ENCODE measurements at places on chromosomes 1 and 21. TPM values are rescaled to one million over a fixed set of nuclear protein-coding genes. Genes with fewer than 3 reads are reported as not detected.

The RNF186 gene
- total RNA-seq: not detected

The COP1 gene
- total RNA-seq: 25.6 TPM

The DIO1 gene
- not detected for total RNA-seq

DNA sequence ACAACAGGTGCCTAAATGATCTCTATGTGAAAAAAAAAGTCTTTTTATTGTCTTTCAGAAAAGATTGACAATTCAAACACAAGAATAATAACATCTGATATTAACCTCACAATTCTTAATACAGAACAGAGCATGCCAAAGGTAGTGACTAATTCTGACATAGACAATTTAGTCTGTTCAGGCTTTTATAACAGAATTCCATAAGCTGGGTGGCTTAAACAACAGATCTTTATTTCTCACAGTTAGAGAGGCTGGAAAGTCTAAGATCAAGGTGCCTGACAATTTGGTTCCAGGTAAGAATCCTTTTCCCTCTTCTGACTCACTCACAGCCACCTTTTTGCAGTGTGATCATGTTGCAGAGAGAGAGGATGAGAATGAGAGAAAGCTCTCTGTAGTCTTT, 27.0 kb downstream of the DPYD start:
- no peak for DNase-seq

GRCh38 chr1:53075206-53075605, 13.2 kb downstream of the PODN start:
- no peak for DNase-seq

GRCh38 chr1:211377539-211378450, 51.2 kb downstream of the TRAF5 start:
- no peak for DNase-seq

GRCh38 chr21:44706026-44706705, 5.2 kb downstream of the TSPEAR start:
- DNase-seq: no peak

GRCh38 chr1:197327776-197328364, 59.8 kb downstream of the CRB1 start:
- DNase-seq: no peak

GRCh38 chr1:19066874-19067181, 110.4 kb upstream of the IFFO2 start:
- DNase-seq: no peak

- DNase-seq: no peak
These were observed at the start of gene CNR2 for GRCh38 chr1:23913212-23913880. Gene CNR2, minus strand, starts transcription at chr1:23913362. Its CDS starts 37,745 bp downstream, at chr1:23875617.

- no peak for DNase-seq
These were observed 13.4 kb downstream of the EPB41 start for GRCh38 chr1:28927648-28928313.

The PUSL1 gene
- 26.4 TPM for total RNA-seq

- DNase-seq: no peak
These were observed 54.6 kb downstream of the ZBTB40 start for GRCh38 chr1:22506130-22506692.

The MSH4 gene
- 0.13 TPM for total RNA-seq

The RCAN3 gene
- total RNA-seq: 13.7 TPM

The NBL1 gene
- total RNA-seq: 181 TPM

GRCh38 chr1:11525516-11525915, 46.6 kb downstream of the DISP3 start:
- no peak for DNase-seq

The RWDD3 gene
- 13.3 TPM for total RNA-seq

GRCh38 chr1:223242382-223242955, 99.4 kb upstream of the TLR5 start:
- peak; percentile 27 for DNase-seq

The MIGA1 gene
- total RNA-seq: 21.7 TPM

GRCh38 chr1:84835169-84835568, 57.8 kb downstream of the LPAR3 start:
- DNase-seq: no peak

The LCE1B gene
- total RNA-seq: not detected

The PRAMEF2 gene
- total RNA-seq: not detected

DNA sequence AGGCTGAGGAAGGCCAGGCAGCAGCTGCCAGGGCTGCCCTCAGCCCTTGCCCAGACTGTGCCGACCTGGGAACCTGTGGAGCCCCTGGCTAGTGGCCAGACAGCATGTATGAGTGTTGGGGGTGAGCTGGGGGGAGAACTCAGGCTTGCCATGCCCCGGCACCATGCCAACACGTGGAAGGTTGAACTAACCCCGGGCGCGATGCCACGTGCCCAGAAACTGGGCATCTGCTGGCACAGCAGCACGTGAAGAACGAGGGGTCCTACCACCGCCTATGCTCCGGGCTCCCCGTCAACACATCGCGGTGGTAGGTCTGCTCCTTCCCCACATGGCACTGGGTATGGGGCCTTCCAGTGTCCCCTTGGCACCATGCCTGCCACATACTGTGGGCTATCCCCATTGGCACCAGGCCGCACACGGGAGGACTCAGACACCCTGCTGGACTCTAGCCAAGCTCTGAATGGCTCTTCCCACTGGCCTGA, 68.7 kb downstream of the CASZ1 start:
- DNase-seq: no peak

DNA sequence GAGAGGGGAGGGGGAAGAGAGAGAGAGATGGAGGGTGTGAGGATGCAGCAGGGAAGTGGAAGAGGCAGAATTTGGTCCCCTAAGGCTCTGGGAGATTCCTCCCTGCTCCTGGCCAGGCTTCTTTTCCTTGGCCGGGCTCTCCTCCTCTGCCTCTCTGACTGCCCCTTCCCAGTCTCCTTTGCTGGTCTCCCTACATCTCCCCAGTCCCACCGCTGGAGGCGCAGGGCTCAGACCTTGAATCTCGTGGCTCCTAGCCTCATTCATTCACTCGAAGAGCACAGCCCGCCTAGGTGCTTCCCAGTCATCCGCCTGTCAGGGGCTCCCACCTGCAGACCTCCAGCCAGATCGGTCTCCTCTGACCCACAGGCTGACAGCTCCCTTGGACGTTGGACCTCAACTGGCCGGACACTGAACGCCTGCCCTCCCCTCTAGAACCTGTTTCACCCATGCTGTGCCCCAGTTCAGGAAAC, 76.5 kb downstream of the VWA5B1 start:
- peak; percentile 22 for DNase-seq

The COL8A2 gene
- total RNA-seq: 6.4 TPM

DNA sequence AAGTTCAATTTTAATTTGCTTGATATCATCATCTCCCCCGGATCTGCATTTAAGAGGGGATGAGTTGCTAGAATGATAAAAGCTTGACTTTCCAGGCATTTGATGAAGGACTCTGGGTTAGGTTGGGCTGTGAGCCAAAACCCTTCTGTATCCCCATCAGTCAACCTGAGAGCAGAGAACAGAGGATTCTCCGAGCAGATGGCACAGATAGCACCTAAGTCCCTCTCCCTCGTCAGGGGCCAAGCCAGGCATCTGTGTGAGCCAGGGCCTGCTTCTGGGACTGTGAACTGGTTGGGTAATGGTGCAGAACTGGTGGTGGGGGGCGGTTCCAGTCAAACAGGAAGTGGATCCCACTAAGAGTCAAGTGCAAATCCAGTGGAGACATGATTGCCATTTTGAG, 205.8 kb downstream of the TNR start:
- no peak for DNase-seq

- peak; percentile 34 for DNase-seq
These were observed 19.0 kb upstream of the CASQ1 start for GRCh38 chr1:160171354-160171753.

DNA sequence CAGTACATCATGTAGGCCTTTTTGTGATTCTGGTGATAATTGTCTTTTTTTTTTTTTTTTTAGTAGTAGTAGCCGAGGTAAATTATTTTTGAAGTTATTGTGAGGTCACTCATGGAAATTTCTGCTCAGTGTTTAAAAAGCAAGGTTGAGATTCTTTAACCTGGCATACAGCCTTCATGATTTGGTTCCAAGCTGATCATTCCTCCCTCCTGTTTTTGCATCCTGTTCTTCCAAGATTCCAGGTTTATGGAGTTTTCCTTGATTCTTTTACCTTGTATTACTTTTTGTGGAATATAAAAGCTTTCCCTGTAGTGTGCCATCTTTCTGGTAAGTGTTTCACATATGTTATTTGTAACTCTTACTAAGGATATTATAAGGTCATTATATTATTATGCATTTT, 9.1 kb downstream of the ZFYVE9 start:
- no peak for DNase-seq

The ZSCAN20 gene
- 6.1 TPM for total RNA-seq

The KRTAP20-4 gene
- not detected for total RNA-seq

DNA sequence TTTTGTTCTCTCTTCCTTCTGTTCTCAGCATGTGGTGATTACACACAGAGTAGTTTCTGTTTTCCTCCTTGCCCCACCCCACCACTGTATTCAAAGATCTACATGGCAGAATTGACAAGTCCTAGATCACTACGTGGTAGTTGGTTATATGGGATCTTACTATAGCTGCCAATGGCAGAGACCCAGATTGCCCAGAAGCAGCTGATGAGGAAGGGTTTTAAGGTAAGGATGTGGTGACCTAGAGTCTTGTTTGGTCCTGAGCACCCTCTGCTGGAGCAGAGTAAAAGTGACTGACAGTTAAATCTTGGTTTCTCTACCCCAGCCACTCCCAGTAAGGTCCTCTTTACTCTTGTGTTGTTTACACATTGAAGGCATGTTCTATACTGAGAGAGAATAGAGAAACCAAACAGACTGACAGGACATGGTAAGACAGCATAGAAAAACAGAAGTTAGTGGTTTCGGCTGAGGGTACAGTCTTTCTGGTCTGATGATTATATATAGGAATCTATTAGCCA, 22.8 kb upstream of the STRIP1 start:
- peak; percentile 55 for DNase-seq

DNA sequence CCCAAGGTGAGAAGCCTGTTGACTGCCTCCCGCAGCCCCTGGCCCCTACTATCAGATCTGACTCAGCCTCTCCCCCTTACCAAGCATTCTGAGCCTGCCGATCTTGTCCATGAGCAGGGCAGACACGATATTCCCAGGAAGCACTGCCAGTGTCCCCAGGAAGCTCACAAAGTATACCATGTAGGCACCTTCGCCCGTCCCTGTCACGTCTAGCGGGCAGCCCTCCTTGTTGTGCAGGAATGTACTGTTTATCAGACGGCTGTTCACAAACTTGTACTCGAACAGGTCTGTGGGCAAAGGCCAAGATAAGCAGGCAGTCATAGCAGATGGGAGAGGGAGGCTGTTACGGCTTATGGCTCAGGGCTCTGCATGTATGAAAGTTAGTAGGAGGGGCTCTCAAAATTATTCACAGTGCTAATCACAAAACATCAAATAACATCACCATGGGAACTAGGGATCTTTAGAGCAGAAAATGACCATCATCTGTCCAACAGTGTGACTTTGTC, 7.3 kb downstream of the BOLA1 start:
- no peak for DNase-seq

- no peak for DNase-seq
These were observed 218.2 kb downstream of the BRINP3 start for GRCh38 chr1:190259424-190259823.

- DNase-seq: peak; percentile 99
These were observed 100.7 kb upstream of the TSPAN2 start for GRCh38 chr1:115189814-115190539.

The PADI4 gene
- total RNA-seq: not detected

GRCh38 chr21:19340303-19340702, 936.7 kb upstream of the TMPRSS15 start:
- no peak for DNase-seq

- no peak for DNase-seq
These were observed 5.9 kb downstream of the ANKRD13C start for GRCh38 chr1:70348399-70349165.

The RGS8 gene
- total RNA-seq: not detected

The C4BPA gene
- not detected for total RNA-seq

All from HFFc6 (cell line).